ENCODE measurements at places on chromosomes 4 and X.

DNA sequence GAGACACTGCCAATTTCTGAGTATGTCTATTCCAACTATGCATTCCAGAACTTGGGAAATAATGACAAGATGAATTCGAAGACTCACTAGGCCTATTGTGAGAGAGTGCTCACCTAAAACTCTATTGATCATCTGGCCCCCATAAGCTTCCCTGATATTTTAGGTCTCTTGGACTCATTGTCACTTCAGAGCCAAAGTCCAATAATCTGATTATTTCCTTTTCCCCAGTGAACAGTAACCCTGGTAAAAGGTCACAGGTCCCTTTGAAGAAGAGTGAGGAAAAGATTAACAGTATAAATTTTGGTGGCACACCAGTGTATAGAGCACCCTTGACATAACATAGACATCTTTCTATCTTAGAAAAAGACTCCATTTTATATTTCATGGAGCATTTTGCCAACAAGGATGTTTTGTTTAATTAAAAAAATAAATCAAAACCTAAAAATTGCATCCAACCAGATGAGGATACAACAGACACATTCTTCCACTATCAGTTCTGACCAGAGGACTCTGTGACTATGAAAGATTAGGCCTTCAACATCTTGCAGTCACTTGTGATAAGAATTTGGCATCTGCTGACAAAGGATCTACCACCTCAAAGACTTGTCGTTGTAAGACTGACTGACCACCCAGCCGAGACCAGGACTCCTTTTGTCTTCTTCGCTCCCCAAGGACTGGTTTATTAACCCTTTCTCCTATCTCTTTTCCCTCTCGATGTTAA is 191.9 kb downstream of the MAB21L2 start:
- DNase-seq: no peak

DNA sequence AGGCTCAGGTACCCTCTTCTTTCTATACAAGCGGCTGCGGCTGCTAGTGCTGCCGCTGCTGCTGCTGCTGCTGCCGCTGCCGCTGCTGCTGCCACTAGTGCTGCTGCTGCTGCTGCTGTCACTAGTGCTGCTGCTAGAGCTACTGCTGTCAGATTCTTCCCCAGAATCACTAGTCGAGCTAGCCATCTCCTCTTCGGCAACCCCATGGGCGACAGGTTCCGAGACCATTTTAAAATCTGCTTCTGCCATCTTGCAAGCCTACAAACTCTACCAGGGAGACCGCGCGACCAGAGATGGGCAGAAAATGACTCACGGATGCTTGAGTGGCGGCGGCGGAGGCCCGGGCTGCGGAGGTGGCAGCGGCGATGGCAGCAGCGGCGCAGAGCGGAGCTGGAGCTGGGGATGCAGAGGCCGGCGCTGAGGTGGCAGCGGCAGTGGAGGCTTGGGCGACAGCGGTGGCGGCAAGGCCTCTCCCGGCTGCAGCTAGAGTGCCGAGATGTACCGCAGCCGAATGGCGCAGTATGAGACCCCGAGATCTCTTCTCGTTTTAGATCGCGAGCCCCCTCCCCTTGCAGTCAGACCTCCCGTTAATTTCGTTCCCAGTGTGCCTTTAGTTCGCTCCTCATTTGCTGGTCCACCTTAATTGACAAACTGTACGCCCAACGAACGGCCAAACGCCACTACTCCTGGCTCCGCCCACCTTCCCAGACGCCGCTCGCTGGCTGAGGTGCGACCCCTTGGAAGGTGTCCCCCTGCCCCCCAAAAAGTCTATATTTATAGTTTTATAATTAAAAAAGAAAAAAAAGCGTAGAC is at the start of gene NAP1L3:
Gene NAP1L3 (minus strand): TSS at position 523 of the 813 bp plus-strand sequence. CDS start 274 bp downstream, at position 249.
- DNase-seq: peak; percentile 44

GRCh38 chr4:25969374-25970155 is 55.5 kb downstream of the SMIM20 start:
- no peak for DNase-seq

DNA sequence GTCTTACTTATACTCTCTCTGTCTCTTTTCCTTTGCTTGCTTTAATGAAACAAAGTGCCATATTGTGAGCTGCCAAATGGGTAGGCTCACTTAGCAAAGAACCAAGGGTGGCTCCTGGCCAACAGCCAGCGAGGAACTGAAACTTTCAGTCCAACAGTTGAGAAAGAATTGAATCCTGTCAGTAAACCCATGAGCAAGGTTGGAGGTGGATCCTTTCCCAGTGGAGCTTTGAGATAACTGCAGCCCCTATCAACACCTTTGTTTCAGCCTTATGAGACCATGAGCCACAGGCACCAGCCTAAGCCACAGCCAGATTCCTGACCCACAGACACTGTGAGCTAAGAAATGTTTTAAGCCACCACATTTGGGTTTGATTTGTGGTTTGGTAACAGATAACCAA is 362.2 kb downstream of the PDGFC start:
- DNase-seq: no peak

GRCh38 chr4:89248879-89249281 is 58.7 kb downstream of the GPRIN3 start:
- DNase-seq: no peak
